Suprapubic skin (tissue), 4 donors: ENCODE measurements at places on chromosomes 6 and 20. TPM values are rescaled to one million over a fixed set of nuclear protein-coding genes. Genes with fewer than 3 reads are reported as not detected.

DNA sequence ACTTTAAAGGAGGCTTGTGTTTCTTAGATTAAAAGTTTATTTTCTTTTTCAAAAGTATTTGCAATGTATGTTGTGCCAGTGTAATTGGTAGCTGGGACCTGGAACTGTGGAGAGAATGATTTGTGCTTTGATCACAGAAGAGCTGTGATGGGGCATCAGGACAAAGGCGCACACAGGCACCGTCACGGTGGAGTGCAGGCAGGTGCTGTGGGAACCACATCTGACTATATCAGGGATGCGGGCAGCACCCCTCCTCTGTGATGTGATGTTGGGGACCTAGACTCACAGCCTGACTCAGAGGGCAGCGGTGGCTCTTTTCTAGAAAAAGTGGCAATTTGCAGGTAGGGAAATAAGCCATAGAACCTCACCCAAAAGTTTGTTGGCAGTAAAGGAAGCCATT lies 34.5 kb downstream of the SYTL3 start:
- no peaks in the 10 kb centered on the region for H3K27me3 ChIP-seq
- no peak overlapping the region for H3K4me3 ChIP-seq
- H3K36me3 ChIP-seq, result no peaks in the 10 kb centered on the region
- no peaks in the 10 kb centered on the region for H3K4me1 ChIP-seq

GRCh38 chr6:18551228-18551627 lies 164.1 kb downstream of the RNF144B start:
- no peak overlapping the region for H3K27ac ChIP-seq
- no peaks in the 10 kb centered on the region for H3K4me1 ChIP-seq
- no peak overlapping the region for H3K4me3 ChIP-seq
- DNase-seq, result no peak
- H3K27me3 ChIP-seq, result no peaks in the 10 kb centered on the region

DNA sequence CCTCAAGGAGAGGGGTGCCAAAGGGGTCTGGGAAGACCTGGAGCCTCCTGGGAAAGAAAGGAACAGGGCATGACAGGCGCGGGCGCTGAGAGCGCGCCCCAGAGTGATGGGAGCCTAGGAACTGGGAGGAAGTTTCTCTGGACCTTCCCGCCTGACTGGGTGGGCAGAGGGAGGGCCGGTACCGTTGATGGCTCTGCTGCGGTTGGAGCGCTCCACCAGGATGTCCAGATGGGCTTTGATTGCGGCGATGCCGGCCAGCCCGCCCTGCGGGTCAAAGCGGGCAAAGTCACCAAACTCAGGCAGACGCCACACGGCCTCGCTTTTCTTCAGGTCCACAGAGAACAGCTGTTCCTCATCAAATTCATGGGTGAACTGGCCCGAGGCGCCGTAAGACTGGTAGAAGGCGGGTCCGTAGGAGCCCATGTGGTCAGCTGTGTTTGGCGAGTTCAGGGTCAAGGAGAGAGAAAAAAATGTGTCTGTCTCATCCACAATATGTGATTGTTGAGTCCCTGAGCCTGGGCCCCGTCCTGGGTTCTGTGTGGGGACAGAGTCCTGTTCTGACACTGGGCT lies 1.5 kb downstream of the HLA-DOA start:
- H3K36me3 ChIP-seq, result no peaks in the 10 kb centered on the region
- H3K27me3 ChIP-seq, result peaks cover 29% of the 10 kb centered on the region
- no peaks in the 10 kb centered on the region for H3K4me1 ChIP-seq
- H3K27ac ChIP-seq, result no peak overlapping the region
- DNase-seq, result no peak

GRCh38 chr20:17969884-17970409 lies 1.1 kb downstream of the MGME1 start:
- peak overlapping the region; percentile 95 for H3K4me3 ChIP-seq
- no peaks in the 10 kb centered on the region for H3K36me3 ChIP-seq
- no peak for DNase-seq

GRCh38 chr6:33783781-33784520 lies 5.0 kb downstream of the LEMD2 start:
- H3K27me3 ChIP-seq, result no peaks in the 10 kb centered on the region
- H3K27ac ChIP-seq, result no peak overlapping the region
- no peak for DNase-seq
- no peak overlapping the region for H3K4me3 ChIP-seq
- H3K36me3 ChIP-seq, result peaks cover 63% of the 10 kb centered on the region
- H3K4me1 ChIP-seq, result peaks cover 47% of the 10 kb centered on the region

- DNase-seq, result no peak
- peaks cover 31% of the 10 kb centered on the region for H3K27me3 ChIP-seq
- no peak overlapping the region for H3K27ac ChIP-seq
- H3K4me3 ChIP-seq, result no peak overlapping the region
Observed at GRCh38 chr6:33118525-33119123, 42.8 kb downstream of the HLA-DPB1 start.

The CBFA2T2 gene
- 23.4 TPM for total RNA-seq

The CDKN1A gene
- total RNA-seq, result 157 TPM
